ENCODE measurements at places on chromosomes 2 and 18.

DNA sequence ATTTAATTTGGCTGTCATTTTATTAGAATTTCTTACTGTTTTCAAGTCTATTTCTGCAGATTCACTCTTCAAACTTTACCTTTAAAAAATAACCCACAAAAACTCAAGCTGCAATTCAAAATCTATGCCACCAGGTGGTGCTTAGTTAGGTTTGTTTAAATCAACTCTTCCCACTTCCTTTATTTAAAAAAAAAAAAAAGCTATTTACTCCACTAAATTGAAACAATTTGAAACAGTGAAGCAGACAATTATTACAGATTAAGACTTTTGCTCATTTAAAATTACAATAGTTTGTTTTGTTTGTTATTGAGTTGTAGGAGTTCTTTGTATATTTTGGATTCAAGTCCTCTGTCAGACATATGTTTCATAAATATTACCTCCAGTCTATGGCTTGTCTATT lies 300.0 kb downstream of the PDE11A start:
- no peak for DNase-seq

- no peak for DNase-seq
These were observed 1417.6 kb upstream of the CDH2 start for GRCh38 chr18:29594493-29594892.

DNA sequence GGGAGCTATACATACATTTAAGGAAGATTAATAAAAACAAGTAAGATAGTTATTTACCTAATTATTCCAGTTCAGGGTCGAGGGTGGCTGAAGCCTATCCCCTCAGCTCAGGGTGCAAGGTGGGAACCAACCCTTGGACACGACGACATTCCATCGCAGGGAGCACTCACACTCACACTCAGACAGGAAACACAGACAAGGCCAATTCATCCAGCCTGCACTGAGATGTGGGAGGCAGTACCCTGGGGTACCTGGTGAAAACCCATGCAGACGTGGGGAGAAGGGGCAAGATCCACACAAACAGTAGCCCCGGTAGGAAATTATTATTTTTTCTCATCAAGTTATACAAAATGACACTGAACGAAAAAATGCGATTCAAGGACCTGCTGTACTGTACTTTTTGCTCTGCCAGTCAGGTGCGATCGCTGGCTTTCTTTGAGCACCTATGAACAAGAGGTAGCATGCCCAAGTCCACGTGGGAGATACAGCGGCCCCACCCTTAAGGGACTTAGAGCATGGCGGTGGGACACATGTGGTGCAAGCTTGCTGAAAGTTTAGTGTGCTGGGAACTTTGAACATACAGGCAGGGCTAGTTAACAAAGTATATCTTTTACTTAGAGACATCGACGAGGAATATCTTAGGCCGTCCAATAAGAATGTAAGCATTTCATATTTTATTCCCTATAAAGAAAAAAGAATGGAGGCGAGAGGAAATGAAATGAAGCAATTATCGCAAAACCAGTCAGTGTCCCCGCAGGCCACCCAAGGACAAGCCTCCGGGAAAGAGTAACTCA lies 624 bp downstream of the METTL8 start:
- no peak for DNase-seq

- DNase-seq: no peak
These were observed 102.2 kb downstream of the ARHGEF33 start for GRCh38 chr2:38991899-38992298.

DNA sequence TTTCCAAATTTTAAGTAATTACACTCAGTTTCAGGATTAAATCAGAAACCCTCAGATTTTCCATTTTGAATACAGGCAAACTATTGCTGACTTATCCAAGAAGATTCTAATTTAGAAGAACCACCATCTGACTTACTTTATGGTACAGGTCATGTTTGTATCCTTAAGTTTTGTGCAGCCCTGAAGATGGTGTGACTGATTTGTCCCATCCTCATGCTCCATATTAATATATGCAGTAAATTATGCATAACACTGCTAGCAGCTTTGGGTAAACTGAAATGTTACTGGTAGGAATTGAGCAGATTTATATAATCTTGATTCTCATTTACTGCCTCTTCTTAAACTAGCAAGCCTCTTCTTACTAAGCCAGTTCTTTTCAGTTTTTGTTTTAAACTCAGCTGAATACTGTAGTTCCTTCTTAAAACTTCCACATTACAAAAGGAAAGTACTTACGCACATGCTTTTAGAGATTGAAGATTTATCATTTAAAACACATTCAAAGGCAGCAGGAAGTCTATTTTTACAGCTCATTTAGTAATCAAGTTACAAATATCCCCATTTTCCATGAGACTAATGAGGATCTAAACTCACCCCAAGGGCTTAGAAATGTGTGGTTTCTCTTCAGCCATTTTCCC lies 25.7 kb downstream of the MEX3C start:
- DNase-seq: no peak

GRCh38 chr2:206814498-206814897 lies 49.1 kb downstream of the FASTKD2 start:
- DNase-seq: no peak

- DNase-seq: no peak
These were observed 127.8 kb downstream of the STK39 start for GRCh38 chr2:168119515-168120141.

DNA sequence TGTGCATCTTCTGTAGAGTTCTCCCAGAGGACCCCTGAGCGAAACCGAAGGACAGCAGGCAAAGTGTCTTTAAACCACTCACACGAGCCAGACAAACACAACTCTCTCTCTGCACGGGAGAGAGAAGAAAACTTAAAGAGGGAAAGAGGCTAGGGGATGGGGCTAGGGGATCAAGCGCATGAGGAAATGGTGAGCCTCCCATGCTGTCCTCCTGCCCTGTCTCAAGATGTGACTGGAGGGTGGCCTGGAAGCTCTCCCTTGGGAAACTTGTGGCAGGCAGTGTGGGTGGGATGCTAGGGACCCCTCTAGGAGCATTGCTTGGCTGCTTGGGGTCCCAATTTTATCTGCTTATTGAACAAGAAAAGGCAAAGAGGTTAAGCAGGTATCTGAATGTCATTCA lies 44.5 kb downstream of the CYP26B1 start:
- no peak for DNase-seq

GRCh38 chr2:68487773-68488355 lies 20.5 kb downstream of the APLF start:
- DNase-seq: no peak

GRCh38 chr2:221716426-221717303 lies 144.6 kb upstream of the EPHA4 start:
- DNase-seq: no peak

Data from NCI-H1417 treated with DMSO at 0.1 percent for 48 hours (cell line).